Activated CD8-positive, alpha-beta memory T cell treated with anti-CD3 and anti-CD28 coated beads, Interleukin-2, amount 50 U/mL, for 48 hours (primary cell): ENCODE measurements at places on chromosomes 6 and 20.

DNA sequence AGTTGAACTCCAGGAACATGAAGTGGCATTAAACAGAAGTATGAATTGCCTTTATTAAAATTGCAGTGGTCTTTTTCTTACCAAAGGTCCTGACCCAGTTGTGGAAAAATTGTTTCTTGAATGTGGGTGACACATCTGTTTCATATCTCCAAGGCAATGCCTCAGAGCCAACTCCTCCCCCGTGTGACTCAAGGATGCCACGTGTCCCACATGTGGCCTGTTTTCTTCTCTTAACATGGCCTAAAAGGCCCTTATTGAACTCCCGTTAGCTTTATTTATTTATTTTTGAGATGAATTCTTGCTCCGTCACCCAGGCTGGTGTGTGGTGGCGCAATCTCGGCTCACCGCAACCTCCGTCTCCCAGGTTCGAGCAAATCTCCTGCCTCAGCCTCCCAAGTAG lies 128.4 kb upstream of the ESR1 start:
- DNase-seq = no peak

DNA sequence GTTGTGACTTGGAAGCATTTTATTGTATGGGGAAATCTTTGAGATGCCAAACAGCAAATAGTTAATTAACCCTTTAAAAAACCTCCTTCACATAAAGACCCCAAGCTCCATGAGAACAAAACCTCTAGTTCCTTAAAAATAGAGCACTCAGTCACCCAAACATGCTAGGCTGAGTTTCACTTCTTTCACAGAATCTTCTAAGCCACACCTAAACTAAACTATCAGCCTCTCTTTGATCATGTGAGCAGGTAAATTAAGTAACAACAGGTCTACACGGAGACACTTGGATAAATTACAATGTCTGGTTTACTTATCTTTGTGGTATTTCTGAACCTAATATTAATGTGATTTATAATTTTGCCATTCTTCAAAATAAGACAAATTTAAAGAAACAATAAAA lies 205.2 kb upstream of the MARCKS start:
- no peak for DNase-seq

GRCh38 chr20:21569586-21569985 lies 55.7 kb upstream of the NKX2-2 start:
- DNase-seq = no peak

GRCh38 chr6:3940703-3941102 lies 91.5 kb downstream of the FAM50B start:
- no peak for DNase-seq

GRCh38 chr6:47343600-47343999 lies 33.9 kb upstream of the TNFRSF21 start:
- DNase-seq = no peak

DNA sequence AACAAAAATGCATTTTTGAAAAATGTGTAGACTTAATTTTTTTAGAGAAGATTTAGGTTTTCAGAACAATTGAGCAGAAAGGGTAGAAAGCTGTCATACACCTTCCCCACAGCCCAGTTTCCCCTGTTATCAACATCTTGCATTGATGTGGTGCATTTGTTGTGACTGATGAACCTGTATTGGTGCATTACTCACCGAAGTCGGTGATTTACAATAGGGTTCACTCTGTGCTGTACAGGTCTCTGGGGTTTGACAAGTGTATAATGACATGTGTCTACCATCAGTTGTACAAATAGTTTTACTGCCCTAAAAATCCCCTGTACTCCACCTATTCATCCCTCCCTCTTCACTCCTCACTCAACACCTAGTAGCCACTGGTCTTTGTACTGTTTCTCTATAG lies 23.8 kb upstream of the ADIG start:
- no peak for DNase-seq

- DNase-seq = no peak
Observed at GRCh38 chr6:52571099-52571755, 5.6 kb downstream of the TRAM2 start.

DNA sequence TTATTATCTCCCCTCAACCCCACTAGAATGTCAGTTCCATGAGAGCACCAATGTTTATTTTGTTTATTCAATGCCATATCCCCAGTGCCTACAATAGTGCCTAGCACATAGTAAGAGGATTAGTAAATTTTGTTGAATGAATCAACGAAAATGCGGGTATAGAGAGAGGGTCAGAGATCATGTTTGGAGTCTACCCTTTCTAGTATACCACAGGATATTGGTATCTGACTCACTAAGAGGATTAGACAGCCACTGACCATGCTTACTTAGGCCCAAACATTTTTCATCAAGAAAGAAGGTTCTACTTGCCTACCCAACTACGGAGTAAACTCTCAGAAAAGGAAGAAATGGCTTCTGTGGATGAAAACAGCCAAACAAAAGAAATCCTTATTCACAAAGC lies 356.8 kb downstream of the BTBD9 start:
- DNase-seq = no peak

GRCh38 chr6:57255451-57256169 lies 33.5 kb upstream of the RAB23 start:
- no peak for DNase-seq

DNA sequence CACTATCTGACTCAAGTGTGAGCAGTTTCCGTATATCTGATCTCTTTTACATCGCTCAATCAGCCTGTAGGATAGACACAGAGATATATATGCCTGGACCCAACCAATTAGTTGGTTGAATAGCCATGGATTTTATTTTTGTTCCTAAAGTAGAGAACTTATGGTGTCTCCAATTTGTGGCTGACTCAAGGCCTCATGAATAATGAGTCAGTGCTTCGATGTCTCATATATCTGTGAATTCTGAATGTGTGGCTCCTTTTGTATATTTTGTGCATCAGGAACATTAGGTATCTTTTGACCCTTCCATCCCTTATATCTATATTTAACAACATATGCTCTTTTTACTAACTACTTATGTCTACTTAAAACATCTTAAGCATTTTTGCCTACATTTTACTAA lies 64.5 kb downstream of the OR2B2 start:
- no peak for DNase-seq

DNA sequence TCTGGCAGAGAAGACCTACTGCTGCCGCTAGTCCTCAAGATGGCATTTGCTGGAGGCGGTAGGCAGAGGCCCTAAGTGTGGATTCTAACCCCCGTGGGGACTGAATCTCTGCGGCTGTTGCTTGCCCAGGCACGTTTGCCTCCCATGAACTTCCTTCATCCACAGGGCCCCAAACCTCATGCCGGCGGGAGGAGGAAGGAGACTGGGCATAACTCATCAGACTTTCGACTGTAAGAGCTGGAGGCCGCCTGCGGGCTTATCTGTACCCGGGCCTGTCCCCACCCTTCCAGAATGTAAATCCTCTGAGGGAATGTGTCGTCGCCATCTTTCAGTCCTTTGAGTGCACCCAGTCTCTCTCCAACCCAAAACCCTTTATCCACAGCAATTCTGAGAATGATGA lies 990 bp downstream of the ZFP57 start:
- DNase-seq = no peak

GRCh38 chr20:16491294-16491905 lies 81.8 kb downstream of the KIF16B start:
- DNase-seq = no peak

- no peak for DNase-seq
Observed at GRCh38 chr6:37038292-37039198, 33.1 kb downstream of the FGD2 start.

- no peak for DNase-seq
Observed at GRCh38 chr6:47437592-47437991, 40.0 kb upstream of the CD2AP start.
